Kidney (tissue), 22 donors: ENCODE measurements at places on chromosomes 13 and 19. TPM values are rescaled to one million over a fixed set of nuclear protein-coding genes. Genes with fewer than 3 reads are reported as not detected.

DNA sequence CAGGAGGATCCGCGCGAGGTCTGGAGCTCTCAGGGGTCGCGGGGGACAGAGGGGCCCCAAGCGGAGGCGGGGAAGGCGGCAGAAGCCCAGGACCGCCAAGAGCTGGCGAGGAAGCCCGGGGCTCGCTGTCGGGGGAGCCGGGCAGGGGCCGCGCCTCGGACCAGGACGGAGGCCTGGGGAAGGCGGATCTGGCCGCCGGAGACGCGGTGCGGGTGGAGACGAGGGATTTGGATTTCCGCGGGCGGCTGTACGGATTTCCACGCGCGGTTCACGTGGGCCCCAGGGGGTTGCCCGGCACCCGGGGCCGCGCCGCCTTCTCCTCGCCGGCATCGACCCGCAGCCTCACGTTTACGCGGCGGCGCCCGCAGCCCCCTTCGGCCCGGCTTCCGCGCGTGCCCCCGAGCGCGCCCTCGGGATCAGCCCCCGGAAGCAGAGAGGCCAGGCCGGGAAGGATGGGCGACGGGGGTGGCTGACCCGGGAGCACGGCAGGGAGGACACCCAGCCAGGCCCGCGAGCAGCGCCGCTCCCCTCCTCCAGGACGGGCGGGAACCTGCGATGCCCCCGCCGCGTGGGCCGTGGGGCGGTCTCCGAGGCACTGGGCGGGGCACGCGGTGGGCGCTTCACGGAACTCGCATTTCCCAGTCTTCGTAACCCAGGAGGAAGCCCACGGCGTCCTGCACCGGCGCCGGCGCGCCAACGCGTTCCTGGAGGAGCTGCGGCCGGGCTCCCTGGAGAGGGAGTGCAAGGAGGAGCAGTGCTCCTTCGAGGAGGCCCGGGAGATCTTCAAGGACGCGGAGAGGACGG, 4.7 kb downstream of the F7 start:
- DNase-seq = peak; percentile 70

Gene MRPS12
- 28.5 TPM for total RNA-seq

Gene ZNF880
- 27.2 TPM for total RNA-seq

DNA sequence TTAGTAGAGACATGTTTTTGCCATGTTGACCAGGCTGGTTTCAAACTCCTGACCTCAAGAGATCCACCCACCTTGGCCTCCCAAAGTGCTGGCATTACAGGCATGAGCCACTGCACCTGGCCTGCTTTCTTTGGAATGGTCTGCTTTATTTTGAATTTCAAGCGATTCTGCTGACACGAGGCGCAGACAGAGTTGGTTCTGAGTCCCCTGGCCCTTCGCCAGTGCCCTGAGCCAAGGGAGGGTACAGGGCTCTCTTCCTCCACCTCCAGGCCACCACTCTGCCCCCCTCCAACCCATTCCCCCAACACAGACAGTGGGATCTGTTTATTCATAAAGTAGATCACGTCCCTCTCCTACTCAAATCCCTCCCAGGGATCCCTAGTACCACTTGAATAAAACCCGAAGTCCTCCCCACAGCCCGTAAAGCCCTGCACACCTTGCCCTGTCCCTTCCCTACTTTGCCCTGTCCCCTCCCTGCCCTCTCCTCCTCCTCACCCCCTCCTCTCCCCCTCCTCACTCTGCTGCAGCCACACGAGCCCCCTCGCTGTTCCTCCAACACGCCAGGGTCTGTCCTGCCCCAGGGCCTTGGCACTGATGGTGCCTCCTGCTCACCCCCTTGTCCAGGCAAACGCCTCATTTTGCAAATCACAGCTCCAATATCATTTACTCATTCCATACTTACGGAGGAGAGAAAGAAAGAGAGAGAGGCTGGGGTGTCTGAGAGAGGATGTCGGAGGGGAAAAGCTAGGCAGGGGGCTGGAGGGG, 22.4 kb downstream of the ZNRF4 start:
- no peak for DNase-seq

DNA sequence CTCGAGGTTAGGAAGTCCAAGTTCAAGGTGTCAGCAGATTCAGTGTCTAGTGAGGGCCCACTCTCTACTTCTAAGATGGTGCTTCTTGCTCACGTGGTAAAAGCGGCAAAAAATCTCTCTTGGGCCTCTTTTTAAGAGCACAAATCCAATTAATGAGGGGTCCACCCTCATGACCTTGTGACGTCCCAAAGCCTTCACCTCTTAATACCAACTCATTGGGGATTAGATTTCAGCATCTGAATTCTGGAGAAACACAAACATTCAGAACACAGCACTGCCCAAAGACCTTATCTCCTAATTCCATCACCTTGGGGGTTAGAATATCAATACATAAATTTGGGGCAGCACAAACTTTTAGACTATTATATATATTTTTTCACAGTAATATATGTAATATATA, 146.4 kb upstream of the GPC6 start:
- no peak for DNase-seq
